ENCODE measurements at places on chromosomes 5 and 9. TPM values are rescaled to one million over a fixed set of nuclear protein-coding genes. Genes with fewer than 3 reads are reported as not detected.

The PCDHB4 gene
- total RNA-seq, result 1.6 TPM

The KIAA0825 gene
- total RNA-seq, result 1.8 TPM

- no peak for DNase-seq
These were observed 64.9 kb downstream of the SECISBP2 start for GRCh38 chr9:89383030-89383720.

- no peak for DNase-seq
These were observed 39.2 kb downstream of the GRAMD2B start for GRCh38 chr5:126462239-126463014.

GRCh38 chr9:8036914-8037524, 237.4 kb upstream of the DMAC1 start:
- DNase-seq, result no peak

- no peak for DNase-seq
These were observed 720 bp downstream of the NOTCH1 start for GRCh38 chr9:136544964-136545691.

- no peak for DNase-seq
These were observed 1.2 kb downstream of the CCNH start for GRCh38 chr5:87411586-87411972.
